ENCODE measurements at places on chromosomes 6 and 20.

DNA sequence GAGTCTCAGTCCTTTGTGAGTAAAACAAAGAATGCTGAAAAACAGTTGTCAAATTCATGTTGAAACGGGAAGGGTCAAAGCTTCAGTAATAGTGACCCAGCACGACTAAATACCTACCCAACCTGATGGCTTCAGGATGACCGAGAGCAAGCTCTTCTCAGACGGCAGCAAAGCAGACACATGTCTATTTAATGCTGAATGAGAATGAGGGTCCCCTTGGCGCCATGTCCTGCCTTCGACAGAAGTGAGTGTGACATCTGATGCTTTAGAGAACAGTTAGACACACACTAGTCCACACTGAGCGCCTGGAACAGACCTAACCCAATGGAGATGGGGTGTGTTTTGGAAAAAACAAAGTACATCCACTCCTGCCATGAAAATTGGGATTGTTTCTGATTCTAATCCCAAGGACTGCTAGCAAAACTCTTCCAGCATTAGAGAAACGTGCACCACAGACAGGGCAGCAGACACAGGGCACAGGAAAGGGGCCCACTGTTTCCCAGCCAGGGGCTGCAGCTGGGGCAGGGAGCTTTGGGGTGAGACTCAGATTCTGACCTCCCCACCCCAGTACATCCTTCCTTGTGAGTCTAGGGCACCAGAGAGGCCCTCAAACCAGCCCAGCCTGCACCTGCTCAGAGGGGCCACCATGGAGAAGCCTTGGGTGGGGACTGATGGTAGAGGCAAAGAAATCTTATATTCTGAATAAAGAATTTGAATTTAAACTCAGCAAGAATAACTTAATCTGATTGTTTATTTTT is 76.5 kb downstream of the C6orf118 start:
- DNase-seq = no peak

DNA sequence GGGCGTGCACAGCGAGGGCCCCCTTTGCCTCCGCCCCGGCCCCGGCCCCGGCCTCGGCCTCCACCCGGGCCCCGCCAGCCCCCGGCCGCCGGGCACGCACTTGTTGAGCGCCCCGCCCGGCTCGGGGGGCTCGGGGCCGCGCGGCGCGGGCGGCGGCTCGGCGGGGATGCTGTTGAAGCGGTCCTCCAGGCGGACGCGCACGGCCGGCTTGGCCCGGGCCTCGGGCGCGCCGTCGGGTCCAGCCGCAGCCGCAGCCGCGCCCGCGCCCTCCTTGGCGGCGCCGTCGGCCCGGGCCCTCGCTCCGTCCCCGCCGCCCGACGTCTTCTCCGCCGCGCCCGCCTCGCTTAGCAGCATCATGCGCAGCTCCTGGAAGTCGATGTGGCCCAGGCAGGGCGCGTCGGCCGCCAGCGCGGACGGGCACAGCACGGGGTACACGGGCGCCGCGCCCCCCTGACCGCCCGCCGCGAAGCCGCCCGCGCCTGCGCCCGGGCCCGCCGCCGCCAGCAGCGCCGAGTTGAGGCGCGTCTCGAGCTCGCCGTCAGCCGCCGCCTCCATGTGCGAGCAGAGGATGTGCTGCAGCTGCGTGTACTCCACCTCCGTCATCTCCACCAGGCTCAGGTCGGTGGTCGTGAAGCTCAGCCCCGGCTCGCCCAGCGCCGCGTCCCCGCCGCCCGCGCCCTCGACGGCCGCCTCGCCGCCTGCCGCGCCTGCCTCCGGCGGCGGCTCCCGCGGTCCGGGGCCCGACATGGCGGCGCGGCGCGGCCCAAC is 514 bp downstream of the TCFL5 start:
- peak; percentile 59 for DNase-seq

- no peak for DNase-seq
Observed at GRCh38 chr6:452301-453067, 60.9 kb downstream of the IRF4 start.

DNA sequence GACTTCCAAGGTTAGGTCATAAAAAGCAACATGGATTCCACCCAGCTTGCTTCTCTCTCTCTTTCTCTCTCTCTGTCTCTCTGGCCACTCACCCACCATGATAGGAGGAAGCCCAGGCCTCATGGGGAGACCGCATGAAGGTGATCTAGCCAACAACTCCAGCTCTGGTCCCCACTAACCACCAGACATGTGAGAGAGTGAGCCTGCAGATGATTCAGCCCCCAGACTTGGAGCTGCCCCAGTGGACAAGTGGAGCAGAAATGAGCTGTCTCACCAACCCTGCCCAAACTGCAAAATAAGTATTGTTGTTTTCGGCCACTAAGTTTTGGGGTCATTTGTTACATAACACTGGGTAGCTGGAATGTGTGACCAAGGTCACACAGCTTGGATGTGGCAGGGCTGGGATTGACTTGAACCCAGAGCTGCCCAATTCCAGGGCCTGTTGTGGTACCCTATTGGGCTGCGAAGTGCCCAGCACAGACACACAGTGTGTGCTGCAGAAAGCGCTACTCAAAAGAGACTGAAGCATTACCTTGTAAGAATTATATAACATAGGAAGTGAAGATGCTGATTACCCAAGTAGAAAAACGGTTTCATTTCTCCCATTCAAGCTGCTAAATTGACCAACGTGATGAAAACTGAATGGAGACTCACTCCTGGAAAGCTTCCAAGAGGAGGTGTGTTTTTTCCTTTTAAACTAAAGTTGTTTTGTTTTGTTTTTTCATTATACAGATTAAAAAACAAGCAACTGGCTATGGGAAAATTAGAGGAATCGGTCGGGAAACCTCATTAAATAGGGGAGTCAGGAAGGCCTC is 9.1 kb upstream of the TLDC2 start:
- DNase-seq = no peak

- DNase-seq = no peak
Observed at GRCh38 chr6:147127587-147127986, 76.6 kb upstream of the STXBP5 start.

GRCh38 chr20:56933331-56933698 is 304.2 kb downstream of the TFAP2C start:
- DNase-seq = no peak

- no peak for DNase-seq
Observed at GRCh38 chr6:133092771-133093170, 148.4 kb upstream of the EYA4 start.

- DNase-seq = peak; percentile 46
Observed at GRCh38 chr6:112268654-112269053, 14.3 kb upstream of the LAMA4 start.

- no peak for DNase-seq
Observed at GRCh38 chr20:8527998-8528723, 396.1 kb downstream of the PLCB1 start.

GRCh38 chr6:26322645-26323482 is 42.1 kb upstream of the BTN3A2 start:
- DNase-seq = peak; percentile 59

All from left hindlimb (tissue), 1 donor.